ENCODE measurements at places on chromosomes 11 and 22.

DNA sequence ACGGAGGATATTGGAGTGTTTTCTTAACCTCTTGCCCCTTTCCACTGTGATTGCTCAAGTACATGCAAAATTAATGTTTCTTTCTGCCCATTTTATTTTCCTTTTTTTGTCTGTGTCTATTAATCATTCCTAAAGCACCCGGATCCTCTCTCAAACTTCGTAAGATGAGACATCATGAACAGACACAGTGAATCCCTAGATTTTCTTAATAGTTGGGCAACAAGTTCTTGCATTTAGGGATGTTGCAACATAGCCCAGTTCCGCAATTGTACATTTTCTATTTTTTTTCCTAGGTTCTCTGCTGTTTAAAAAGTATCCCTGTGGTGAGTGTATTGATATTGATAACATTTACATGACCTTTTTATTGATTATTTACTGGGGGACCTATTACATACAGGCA, 2.9 kb downstream of the FAM111A start:
- DNase-seq: no peak

GRCh38 chr11:20068691-20069090, 91.6 kb downstream of the DBX1 start:
- DNase-seq: no peak

DNA sequence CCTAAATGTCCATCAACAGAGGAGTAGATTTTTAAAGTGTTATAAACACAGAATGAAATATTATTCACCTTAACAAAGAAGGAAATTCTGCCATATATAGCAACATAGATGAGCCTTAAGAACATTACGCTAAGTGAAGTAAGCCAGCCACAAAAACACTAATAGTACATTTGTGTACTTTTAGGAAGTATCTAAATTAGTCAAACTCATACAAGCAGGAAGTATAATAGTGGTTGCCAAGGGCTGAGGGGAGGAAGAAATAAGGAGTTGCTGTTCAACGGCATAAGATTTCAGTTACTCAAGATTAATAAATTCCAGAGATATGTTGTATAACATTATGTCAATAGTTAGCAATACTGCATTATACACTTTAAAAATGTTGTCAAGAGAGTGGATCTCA, 181.7 kb upstream of the ZC3H12C start:
- DNase-seq: no peak

GRCh38 chr22:25970999-25971811, 198.1 kb upstream of the SEZ6L start:
- DNase-seq: peak; percentile 55

DNA sequence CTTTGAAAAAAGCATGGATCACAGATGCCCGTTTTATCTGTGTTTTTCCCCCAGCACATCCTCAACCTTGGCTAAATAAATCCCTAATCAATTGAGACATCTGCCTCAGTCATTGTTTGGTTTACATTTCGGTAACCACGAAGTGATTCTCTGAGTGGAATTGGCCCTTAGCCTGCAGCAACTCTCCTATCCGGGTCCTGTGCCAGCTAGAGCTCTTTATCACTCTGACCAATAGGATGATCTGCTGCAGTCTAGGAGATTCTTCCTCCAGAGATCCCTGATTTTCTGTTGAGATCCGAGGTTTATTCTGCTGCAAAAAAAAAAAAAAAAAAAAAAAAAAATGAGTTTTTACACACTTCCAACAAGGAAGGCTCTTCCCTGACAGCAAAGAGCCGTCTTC, 137.3 kb downstream of the KCNA4 start:
- no peak for DNase-seq

- no peak for DNase-seq
Measured at GRCh38 chr11:75265851-75266531, 25.4 kb downstream of the TPBGL start.

DNA sequence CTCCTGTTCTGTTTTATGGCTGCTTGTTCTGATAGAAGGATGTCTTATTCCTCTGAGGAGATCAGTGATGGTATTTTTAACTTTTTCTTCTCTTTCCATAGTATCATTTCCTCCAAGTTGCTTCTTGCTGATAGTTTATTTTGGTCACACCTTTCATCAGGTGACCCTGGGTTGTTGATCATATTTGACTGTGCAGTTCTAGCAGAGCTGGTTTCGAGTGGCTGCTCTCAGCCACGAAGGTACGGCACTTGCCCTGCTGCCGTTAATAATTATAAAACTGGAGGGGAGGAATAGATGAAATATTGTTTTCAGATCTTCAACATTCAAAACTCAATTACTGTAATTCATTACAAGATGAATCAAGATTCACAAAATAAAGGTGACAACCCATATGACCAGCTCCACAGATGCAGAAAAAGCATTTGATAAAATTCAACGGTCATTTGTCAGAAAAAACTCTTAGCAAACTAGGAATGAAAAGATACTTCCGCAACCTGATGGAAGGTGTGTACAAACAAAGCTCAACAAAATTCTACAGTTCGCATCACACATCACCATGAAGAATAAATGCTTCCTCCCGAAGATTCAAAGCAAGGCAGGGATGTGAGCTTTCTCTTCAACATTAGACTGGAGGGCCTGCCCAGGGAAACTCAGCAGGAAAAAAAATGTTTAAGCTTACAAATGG, 59.2 kb upstream of the RTL6 start:
- no peak for DNase-seq

Data from iPS-NIHi11 (cell line).